Ovary (tissue), 10 donors: ENCODE measurements at places on chromosomes 2 and 18. TPM values are rescaled to one million over a fixed set of nuclear protein-coding genes. Genes with fewer than 3 reads are reported as not detected.

DNA sequence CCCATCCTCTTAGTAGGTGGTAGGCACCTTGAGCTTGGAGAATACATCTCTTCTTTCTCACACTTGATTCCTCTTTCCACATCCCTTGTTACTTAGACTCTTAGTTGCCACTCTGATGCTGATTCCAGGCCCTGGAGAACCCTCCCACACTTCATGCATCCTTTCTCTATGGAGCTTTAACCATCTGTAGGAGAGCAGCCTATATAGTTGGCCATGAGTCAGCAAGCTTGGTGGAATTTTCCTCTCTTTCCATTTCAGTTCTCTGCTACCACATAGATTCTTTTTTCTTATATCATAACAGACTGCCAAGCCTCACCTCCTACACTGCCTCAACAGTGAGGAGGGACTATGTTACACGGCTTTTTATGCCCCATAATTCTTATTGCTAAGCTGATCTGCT lies 851.6 kb upstream of the CDH2 start:
- no peak for DNase-seq

- no peak for DNase-seq
Observed at GRCh38 chr2:54143780-54144179, 28.4 kb downstream of the ACYP2 start.

- DNase-seq = no peak
Observed at GRCh38 chr2:100627330-100628300, 64.8 kb downstream of the PDCL3 start.

DNA sequence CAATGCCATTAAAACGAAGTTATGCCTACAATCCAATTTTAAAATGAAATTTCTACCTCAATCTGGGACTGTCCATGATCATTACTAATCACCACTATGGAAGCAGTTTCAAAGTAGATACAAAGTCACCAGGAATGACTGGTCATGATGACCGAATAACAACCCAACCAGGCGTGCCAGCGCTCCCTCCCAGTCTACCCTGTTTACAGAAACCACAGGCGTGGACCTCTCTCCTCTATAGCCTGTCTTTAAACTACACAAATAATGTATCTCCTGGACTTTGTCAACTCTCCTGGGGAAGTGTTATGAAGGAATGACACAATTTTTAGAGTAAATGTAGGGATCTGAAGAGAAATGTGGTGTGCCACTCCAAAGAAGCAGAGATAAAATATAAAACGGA lies 150.2 kb downstream of the SRBD1 start:
- DNase-seq = no peak

DNA sequence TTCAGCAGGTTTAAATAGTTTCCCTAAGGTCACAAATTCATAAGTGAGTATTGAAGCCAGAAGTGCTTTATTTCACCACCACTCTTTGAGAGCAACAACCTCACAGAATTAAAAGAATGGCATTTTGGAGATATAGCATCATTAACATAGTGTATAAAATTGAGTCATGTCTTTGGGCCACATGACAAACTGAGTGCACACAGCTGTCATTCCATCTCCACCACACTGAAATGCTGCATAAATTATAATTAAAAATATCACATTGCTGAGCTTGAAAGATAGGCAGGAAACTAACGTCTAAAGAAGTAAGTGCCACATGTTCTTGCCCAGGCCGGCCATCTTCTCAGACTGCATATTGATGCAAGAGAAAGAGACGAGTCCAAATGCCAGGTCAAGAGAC lies 897.9 kb upstream of the CNTNAP5 start:
- no peak for DNase-seq

GRCh38 chr2:21617885-21618434 lies 494.2 kb downstream of the TDRD15 start:
- DNase-seq = no peak

GRCh38 chr2:62704654-62705006 lies 883 bp upstream of the EHBP1 start:
- no peak for DNase-seq

DNA sequence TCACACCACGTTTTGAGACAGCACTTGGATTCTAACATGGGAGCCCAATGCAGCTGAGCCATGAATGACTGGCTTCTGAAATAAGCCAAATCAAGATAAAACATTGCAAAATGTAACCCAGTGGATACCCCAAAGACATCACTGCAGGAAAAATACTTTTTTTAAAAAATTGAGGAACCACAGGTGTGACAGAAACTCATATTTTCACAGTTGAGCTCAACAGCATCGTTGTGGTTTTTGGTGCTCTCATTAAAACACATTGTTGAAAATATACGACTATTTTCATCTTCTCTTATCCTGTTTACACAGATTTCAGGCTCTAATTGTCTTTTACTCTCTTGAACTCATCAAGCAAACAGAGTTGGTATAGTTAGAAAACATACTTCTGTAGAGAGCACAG lies 429.3 kb upstream of the VRK2 start:
- no peak for DNase-seq

GRCh38 chr2:111134055-111134454 lies 13.3 kb downstream of the BCL2L11 start:
- no peak for DNase-seq

- DNase-seq = no peak
Observed at GRCh38 chr2:200443916-200444315, 66.0 kb downstream of the KCTD18 start.

DNA sequence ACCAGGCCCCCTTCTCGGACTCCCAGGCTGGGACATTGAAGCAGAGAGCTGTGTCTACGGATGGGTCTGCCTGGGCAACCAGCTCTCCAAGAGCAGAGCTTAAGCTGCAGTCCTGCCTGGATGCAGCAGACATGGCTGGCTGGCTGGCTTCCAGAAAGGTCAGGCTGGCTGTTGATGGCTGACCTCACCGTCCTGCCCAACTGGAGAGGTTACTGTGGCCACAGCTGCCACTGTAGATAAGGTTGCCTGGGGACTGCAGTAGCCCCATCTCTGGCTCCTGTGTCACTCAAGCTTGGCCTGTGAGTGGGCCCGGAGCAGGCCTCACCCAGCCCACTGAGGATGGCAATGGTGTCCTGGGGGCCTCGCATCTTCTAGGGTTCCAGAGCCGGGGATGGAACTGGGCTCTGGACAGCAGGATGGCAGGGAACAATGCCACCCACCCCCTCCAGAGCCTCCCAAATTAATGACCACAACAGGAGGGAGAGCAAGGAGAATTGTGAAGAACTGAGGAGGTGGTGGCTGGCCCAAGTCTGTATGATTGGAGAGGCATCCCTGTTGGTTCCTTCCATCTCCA lies 37.0 kb upstream of the FOSL2 start:
- DNase-seq = peak; percentile 58

GRCh38 chr18:57727952-57728807 lies 74.9 kb downstream of the ATP8B1 start:
- DNase-seq = no peak

DNA sequence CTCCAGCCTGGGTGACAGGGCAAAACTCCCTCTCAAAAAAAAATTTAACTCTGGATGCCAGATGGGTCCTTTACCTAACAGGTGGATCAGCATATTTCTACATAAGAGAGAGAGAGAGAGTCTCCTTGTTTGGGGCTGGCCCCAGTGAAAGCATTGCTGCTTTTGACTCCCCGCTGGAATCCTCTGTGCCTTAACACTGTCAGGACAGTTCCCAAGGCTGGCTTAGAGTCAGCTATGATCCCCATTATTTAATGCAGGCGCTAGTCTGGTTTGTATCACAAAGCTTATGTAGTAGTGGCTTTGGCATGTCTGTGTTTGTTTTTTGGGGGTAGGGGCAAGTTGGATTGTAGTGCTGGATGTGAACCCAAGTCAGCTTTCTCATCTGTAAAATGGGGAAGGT lies 9.4 kb downstream of the INPP4A start:
- DNase-seq = no peak

DNA sequence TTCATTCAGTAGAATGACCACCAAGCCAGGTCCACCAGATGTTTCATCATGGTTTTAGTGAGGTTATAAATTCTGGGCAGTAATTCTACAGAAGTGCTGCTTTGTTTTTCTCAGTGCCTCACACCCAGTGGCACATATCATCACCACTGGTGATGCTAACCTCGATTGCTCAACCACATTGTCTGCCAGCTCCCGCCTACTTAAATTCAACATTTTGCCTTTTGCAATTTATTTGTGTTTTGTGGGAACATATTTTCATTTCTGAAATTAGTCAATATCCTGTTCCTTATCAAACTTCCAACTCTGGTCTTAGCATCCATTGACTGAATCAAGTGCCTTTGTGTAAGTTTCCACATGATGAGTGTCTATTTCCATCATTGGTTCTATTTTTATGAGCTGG lies 62.3 kb upstream of the TMEM178A start:
- DNase-seq = no peak

- no peak for DNase-seq
Observed at GRCh38 chr2:65231121-65231520, 3.5 kb downstream of the ACTR2 start.

DNA sequence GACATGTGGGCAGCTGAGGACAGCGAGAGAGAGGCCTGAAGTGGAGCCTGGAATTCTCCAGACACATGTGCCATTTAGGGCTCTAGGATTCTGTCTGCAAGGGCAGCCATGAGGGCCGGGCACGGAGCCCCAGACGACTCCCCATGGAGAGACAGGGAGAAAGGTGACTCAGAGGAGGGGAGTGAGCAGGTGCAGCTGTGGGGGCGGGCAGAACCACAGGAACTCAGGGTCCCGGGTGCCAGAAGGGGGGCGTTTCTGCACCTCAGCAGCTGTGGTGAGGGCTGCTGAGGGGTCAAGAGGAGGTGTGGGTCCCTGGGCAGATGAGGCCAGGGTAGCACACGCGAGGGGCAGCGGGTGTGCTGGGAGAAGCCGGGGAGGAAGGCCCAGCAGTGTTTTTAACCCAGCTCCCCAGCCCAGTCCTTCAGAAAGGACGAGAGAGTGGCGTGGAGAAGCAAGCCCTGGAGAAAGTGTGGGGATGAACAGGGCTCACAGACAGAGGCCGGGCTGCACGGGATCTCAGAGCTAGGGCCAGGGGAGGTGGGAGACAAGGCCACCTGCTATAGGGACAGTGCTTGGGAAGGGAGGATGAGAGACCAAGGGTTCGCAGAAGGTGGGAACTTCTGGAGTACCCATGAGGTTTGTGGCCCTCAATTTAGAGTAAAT lies 7.6 kb downstream of the GPR17 start:
- DNase-seq = no peak

DNA sequence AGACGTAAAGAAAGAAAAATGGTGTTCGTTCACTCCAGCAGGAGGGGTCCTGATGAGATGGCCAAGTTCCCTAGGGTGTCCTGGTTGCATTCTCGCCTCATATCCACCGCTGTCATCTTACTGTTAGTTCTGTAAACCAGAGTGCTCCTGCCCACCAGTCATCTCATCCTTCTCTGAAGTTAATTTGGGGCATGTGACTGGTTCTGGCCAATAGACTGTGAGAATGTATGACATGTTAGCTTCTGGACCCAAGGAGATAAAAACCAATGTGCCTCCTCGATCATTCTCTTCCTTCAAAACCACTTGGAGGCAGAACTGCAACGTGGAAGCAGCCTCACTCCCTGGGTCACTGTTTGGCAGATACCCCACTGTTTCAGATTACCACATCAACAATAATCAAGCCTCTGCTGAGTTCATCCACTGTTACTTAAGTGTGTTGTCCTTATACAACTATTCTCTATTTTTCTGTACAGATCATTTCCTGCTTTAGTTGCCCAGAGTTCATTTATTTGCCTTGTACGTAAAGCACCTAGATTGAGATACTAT lies 759.1 kb downstream of the TSN start:
- no peak for DNase-seq

GRCh38 chr2:169659320-169659719 lies 34.9 kb downstream of the CFAP210 start:
- DNase-seq = no peak

- DNase-seq = no peak
Observed at GRCh38 chr2:232970051-232970450, 43.0 kb downstream of the NGEF start.

GRCh38 chr2:190867212-190867611 lies 13.4 kb upstream of the GLS start:
- DNase-seq = no peak

- DNase-seq = no peak
Observed at GRCh38 chr2:50395605-50396297, 636.2 kb downstream of the NRXN1 start.

DNA sequence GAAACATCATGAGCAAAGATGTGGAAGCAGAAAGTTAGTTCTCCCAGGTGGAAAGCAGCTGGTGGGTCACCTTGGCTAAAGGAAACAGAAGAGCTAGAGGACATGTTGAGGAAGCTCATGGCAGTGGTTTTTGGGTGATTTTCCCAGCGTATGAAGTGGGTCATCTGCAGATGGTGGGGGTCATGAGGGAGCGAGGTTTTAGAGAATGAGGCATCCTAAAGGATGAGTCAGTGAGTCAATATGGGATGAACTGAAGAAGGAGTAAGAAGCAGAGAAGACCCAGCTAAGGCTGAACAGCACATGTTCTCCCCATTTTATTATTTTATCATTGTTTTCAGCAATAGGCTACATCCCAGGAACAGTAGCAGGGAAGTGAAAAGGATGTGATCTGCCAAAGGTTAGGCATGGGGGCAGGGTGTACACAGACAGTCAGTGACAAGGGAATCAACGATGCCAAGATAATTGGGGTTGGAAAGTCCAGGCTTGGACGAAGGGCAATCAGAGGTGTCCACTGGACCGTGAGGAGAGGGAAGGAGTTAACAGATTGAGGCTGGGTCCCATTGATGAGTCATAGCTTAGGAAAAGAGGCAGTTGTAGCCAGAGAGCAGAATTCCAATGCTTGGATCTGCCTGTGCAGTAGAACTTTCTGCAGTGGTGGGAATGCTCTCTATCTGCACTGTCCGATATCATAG lies 289.3 kb upstream of the RAB12 start:
- DNase-seq = no peak

DNA sequence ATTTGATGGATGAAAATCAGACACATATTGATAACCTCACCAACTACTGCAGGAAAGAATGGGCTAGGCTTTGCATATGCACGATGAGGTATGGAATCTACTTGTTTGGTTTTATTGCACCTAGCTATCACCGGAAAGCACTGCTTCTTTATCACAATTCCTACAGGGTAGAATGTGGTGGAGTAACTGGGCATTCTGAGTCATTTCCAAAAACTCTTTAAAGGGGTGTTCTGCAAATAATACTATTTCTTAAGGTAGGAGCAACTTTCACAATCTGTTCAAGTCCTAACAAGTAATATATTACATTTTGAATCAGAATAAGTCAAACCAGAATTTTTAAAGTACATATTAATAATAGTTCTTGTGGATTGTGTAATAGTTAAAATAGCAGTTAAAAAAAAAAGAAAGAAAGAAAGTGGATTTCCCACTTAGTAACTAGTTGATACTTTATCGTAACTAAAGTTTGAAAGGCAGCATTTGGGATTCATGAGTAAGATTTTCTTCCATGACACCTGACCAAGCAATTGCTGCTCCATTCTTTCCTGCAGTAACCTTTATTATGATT lies 40.5 kb downstream of the INO80C start:
- DNase-seq = no peak

- DNase-seq = no peak
Observed at GRCh38 chr2:233966388-233966787, 49.2 kb downstream of the TRPM8 start.

GBX2 gene
- not detected for total RNA-seq

KLHL30 gene
- total RNA-seq = 0.60 TPM

LPIN1 gene
- total RNA-seq = 88.0 TPM

SKA1 gene
- total RNA-seq = 0.11 TPM

PLB1 gene
- total RNA-seq = 2.3 TPM

MAL gene
- not detected for total RNA-seq

IL36A gene
- total RNA-seq = not detected

RUFY4 gene
- total RNA-seq = not detected

CDH19 gene
- total RNA-seq = 2.3 TPM

SH3BP4 gene
- 42.5 TPM for total RNA-seq

TP53I3 gene
- total RNA-seq = 3.7 TPM

CWC22 gene
- 16.0 TPM for total RNA-seq

DAW1 gene
- 0.69 TPM for total RNA-seq

CFAP65 gene
- 0.85 TPM for total RNA-seq

HSBP1L1 gene
- 18.4 TPM for total RNA-seq

ASXL3 gene
- 22.4 TPM for total RNA-seq
